ENCODE measurements at places on chromosomes 5 and 9.

- DNase-seq, result no peak
Observed at GRCh38 chr5:179348843-179349242, 3.6 kb upstream of the ADAMTS2 start.

- DNase-seq, result peak; percentile 56
Observed at GRCh38 chr9:14400658-14400995, 86.7 kb upstream of the NFIB start.

DNA sequence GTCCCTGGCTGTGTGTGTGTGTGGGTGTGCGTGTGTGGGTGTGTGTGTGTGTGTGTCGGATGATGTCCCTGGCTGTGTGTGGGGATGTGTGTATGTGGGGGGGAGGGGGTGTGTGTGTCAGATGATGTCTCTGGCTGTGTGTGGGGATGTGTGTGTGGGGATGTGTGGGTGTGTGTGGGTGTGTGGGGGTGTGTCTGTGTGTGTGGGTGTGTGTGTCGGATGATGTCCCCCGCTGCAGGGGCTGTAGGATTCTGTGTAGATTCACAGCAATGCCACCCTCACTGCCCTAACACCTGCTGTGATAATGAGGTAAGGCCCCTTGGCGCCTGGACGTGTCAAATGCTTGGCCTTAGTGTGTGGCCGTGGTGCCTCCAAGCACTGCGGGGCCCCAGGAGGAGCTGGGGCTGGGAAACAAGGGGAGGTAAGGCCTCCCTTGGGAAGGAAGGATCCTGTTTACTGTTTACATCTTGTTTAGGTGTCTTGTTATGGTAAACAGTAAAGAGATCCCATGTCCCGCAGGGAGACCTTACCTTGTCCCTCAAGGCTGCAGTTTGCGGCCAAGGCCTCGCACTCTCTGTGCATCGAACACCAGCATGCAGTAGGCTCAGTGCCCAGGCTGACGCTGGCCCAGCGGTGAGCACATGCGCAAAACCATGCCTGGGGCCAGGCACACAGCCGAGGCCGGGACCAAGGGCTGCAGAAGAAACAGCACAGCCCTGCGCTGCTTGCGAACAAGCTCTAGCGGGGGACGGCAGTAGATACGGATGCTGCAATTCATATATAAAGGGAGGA, 24.1 kb downstream of the AHRR start:
- DNase-seq, result no peak

- DNase-seq, result no peak
Observed at GRCh38 chr5:112794410-112794809, 56.7 kb downstream of the APC start.

- peak; percentile 72 for DNase-seq
Observed at GRCh38 chr9:14768405-14769229, 46.1 kb upstream of the CER1 start.

DNA sequence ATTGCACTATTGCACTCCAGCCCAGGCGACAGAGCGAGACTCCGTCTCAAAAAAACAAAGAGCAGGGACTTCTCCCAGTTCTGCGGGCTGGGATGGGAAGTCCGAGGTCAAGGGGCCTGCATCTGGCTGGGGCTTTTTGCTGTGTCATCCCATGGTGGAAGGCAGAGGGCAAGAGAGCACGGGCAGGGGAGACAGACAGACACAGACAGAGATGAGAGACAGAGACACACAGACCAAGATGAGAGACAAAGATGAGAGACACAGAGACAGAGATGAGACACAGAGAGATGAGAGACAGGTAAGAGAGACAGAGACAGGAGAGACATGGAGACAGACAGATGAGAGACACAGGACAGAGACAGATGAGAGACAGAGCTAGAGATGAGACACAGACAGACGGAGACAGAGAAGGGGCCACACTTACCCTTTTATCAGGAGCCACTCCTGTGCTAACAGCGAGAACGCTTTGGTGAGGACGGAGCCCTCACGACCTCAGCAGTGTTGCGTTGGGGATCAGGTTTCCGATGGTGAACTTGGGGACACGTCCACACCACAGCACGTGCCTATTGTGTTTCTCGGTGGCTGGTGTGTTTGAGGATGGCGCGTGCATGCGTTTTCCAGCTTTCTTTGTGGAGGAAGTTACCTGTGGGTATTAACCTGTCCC, 8.9 kb upstream of the TOR4A start:
- DNase-seq, result no peak

- no peak for DNase-seq
Observed at GRCh38 chr5:17223367-17224185, 6.1 kb downstream of the BASP1 start.

GRCh38 chr5:74408150-74409043, 232.1 kb downstream of the ENC1 start:
- peak; percentile 24 for DNase-seq

DNA sequence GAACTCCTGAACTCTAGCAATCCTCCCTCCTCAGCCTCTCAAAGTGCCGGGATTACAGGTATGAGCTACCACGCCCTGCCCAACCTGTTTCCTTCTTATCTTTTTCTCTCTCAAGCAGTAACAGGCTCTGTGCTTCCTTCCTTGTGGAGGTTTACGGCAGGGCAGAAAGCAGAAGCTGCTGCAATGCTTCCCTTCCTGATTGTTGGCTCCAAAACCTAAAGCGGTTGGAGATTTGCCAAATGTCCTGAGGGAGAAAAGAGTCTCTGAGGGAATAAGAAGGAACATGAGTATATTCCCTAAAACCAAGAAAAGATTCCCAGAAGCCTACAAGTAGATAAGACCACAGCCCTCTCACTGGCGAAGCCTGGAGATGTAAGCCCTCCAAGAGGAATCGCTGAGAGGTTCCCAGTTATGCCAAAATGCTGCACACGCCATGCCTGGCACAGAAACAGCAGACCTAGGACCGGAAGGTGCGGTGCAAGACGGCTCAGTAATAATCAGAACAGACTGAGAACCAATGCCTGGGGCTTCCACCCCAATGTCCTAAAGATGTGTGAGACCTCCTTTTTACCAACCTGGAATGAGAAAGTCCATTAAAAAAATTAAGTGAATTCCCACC, 73.2 kb downstream of the APTX start:
- no peak for DNase-seq

DNA sequence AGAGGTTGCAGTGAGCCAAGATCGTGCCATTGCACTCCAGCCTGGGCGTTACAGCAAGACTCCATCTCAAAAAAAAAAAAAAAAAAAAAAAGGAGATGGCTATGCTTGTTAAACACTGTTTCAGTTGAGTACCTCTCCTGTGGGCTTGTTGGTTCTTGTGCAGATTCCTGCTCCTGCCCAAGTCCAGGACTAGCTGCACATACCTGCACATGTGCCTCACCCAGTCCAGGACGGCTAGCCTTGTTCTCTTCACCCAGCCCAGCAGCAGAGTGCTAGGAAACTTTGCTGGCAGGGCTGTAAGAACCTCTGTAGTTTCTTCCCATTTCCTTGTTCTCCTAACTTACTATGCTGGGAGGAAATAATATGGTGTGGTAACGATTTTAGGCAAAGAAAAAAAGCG, 234.1 kb upstream of the DMRT1 start:
- no peak for DNase-seq

DNA sequence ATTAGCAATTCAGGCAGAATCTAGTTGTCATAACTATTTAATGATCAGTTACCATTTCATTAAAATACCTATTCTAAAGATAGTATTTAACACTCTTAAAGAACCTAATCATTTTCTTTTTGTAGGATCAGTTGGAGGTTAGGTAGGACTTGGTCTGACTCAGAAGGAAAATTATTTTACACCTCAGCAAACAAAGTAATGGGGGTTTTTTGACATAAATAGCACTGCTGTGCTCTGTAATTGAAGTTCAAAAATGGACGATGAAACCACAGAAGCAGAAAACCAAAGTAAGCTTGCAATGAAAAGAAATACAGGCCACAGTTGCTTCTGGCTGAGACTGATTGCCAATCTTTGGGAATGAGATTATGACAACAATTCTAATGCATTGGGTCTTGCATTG, 187.0 kb upstream of the TRPM3 start:
- no peak for DNase-seq

GRCh38 chr5:143379606-143380005, 23.9 kb downstream of the NR3C1 start:
- DNase-seq, result no peak

DNA sequence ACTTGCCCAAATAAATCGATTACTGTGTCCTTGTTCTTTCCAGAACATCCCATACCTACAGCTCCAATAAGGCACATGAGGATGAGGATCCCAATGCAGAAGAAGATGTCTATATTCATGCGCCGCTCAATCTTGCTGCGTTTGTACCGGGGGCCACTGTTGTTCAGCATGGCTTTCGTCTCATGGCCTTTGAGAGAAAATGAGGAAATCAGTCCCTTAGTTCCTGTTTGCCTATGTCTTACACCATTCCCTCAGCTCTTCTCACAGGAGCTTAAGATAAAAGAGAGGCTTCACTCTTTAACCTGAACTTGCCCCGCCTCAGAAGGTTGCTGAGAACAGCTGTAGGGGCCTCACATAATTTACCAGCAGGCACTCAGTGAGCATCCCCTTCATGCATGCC, 211.6 kb downstream of the ATP10B start:
- DNase-seq, result no peak

GRCh38 chr9:106733828-106734380, 129.1 kb upstream of the ZNF462 start:
- DNase-seq, result peak; percentile 27

- no peak for DNase-seq
Observed at GRCh38 chr5:96821260-96821916, 13.6 kb upstream of the ERAP1 start.

- no peak for DNase-seq
Observed at GRCh38 chr9:98018347-98018746, 35.2 kb downstream of the ANP32B start.

DNA sequence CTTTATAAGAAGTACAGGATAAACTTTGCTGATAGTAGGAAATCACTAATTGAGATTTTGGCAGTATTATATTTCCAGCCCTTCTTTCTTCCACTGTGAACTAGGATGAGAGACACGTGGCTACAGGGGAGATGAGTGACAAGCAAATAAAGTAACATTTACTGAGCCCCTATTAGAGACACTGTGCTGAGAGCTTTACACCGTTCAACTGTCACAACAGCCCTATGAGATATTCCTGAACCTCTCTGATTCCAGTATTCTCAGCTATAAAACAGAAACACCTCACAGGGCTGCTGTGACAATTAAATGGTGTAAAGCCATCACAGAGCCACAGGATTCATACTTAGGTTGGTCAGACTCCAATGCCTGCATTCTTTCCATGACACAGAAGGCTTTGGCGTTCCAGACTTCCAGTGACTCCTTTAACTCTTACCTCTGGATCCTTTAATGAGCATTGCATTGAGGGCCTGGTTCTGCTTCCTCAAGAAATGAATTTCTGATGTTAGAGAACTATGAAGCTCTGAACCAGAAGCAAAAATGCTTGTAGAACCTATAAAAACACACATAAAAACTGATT, 169.0 kb downstream of the CDK5RAP2 start:
- DNase-seq, result no peak

DNA sequence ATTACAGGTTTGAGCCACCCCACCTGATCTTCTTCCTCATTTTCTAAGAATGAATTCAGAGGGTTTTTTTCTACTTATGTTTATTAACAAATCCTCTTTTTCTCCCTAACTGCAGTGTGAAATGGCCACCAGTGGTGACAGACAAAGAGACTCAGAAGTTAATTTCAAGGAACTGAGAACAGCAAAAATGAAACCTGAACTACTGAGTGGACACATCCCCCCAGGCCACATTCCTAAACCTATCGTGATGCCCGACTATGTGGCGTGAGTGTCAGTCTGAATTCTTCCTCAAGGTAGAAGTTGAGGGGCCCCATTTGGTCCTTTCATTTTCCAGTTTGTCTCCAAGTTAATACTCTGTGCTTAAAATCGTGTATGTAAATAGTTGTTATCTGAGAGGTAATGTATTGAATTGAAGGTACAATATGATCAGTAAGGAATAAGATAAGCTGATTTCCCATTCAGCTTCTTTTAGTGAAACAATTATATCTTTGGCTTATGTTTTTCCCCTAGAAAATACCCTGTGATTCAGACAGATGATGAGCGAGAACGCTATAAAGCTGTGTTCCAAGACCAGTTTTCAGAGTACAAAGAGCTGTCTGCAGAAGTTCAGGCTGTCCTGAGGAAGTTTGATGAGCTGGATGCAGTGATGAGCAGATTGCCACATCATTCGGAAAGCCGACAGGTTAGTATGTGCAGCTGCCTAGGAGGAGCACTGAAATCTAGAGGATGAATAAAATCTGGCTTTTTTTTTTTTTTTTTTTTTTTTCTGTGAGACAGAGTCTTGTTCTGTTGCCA, 17.7 kb downstream of the MARVELD2 start:
- DNase-seq, result no peak

DNA sequence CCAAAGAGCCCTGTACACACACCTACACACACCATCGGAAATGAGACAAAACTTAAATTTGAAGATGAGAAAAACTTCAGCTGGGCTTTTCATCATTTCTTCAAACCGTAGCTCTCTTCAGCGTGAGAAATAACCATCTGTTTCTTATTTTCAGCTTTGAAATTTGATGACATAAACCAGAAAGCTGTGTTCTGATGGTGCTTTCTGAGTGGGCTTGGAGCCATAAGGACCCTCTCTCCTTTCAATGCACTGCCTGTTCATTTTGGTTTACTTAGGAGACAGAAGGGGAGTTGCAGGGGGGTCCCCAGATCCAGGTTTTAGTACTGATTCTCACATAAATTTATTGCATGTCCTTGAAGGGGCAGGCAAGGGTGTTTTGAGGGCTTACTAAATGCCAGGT, 9.5 kb downstream of the FBXO10 start:
- DNase-seq, result no peak

GRCh38 chr5:55601204-55601618, 66.4 kb upstream of the PLPP1 start:
- peak; percentile 14 for DNase-seq

GRCh38 chr5:175254155-175254554, 189.8 kb downstream of the DRD1 start:
- DNase-seq, result no peak

DNA sequence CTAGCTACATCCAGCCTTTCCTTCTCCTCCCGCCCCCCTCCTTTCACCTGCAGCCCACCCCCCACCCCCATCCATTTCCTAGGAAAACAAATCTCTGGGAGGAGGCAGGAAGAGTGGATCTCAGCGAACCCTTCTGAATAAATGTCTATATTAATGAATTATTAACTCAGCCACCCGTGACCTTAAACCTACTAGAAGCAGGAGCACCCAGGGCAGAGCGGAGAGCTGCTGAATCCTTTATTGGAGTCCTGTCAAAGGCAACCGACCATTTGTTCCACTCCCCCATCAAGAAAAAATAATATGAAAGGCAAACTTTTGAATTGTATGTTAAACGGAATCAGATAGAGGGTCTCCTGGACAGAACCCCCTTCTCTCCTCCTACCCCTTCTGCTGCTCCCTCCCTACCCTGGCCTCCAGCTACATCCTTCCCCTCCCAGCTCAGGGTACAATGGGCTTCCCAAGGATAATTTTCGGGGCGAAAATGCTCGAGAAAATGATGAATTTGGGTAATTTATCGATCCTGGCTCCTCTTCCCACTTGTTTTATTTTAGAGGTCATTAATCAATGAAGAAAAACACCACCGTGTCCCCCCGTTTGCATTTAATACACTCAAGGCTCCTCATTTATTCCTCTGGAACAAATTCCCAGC, 3.3 kb upstream of the PRDM6 start:
- no peak for DNase-seq

- no peak for DNase-seq
Observed at GRCh38 chr5:148991566-148991965, 71.3 kb downstream of the SH3TC2 start.
